Activated CD4-positive, alpha-beta T cell treated with anti-CD3 and anti-CD28 coated beads, Interleukin-2, amount 10 ng/mL, durations not matched to agents 7 days and 5 days (primary cell): ENCODE measurements at places on chromosomes 5 and 9. TPM values are rescaled to one million over a fixed set of nuclear protein-coding genes. Genes with fewer than 3 reads are reported as not detected.

CANX gene
- 418 TPM for total RNA-seq

CER1 gene
- total RNA-seq = not detected

ZDHHC21 gene
- total RNA-seq = 7.9 TPM

CTNND2 gene
- not detected for total RNA-seq

NEUROG1 gene
- not detected for total RNA-seq

CDH6 gene
- not detected for total RNA-seq
